ENCODE measurements at places on chromosomes 12 and 14. TPM values are rescaled to one million over a fixed set of nuclear protein-coding genes. Genes with fewer than 3 reads are reported as not detected.

The AMN gene
- total RNA-seq = 0.19 TPM

The GZMB gene
- total RNA-seq = not detected

The NPAS3 gene
- total RNA-seq = 0.09 TPM

The GLIPR1L1 gene
- not detected for total RNA-seq

The NYNRIN gene
- 8.0 TPM for total RNA-seq

The SETD1B gene
- 2.7 TPM for total RNA-seq

The STAT2 gene
- total RNA-seq = 68.1 TPM

The OR6C3 gene
- total RNA-seq = not detected

The GPR162 gene
- total RNA-seq = 10.2 TPM

The WNT1 gene
- not detected for total RNA-seq
